Smooth muscle cell of bladder (primary cell): ENCODE measurements at places on chromosomes 2 and 18. TPM values are rescaled to one million over a fixed set of nuclear protein-coding genes. Genes with fewer than 3 reads are reported as not detected.

COL4A4 gene
- total RNA-seq, result 0.14 and 0.65 TPM in 2 replicates

LOXHD1 gene
- total RNA-seq, result under 0.01 TPM in 1 of 2 replicates, not detected in the other

CYTIP gene
- 0.28 TPM in 1 of 2 replicates, not detected in the other for total RNA-seq

PUM2 gene
- 26.7 and 30.1 TPM in 2 replicates for total RNA-seq

TSPYL6 gene
- total RNA-seq, result not detected in 2 replicates

HS6ST1 gene
- total RNA-seq, result 25.5 and 30.0 TPM in 2 replicates

KCNIP3 gene
- total RNA-seq, result 0.57 and 1.0 TPM in 2 replicates

INPP5D gene
- total RNA-seq, result 0.43 and 0.46 TPM in 2 replicates

TLX2 gene
- not detected in 2 replicates for total RNA-seq

GALNT5 gene
- total RNA-seq, result 26.9 and 28.8 TPM in 2 replicates

PIEZO2 gene
- total RNA-seq, result 86.7 and 97.7 TPM in 2 replicates

PCGF1 gene
- 19.9 and 24.5 TPM in 2 replicates for total RNA-seq

APOB gene
- total RNA-seq, result under 0.01 TPM in 2 replicates

EPHA4 gene
- total RNA-seq, result 26.7 and 39.5 TPM in 2 replicates

ATP6V1B1 gene
- total RNA-seq, result 0.18 and 0.71 TPM in 2 replicates

UXS1 gene
- total RNA-seq, result 27.4 and 37.2 TPM in 2 replicates

EHD3 gene
- total RNA-seq, result 14.2 and 15.0 TPM in 2 replicates

REEP1 gene
- 0.09 TPM in 1 of 2 replicates, not detected in the other for total RNA-seq

TRIM43 gene
- total RNA-seq, result not detected in 2 replicates

CREG2 gene
- total RNA-seq, result 0.14 and 0.65 TPM in 2 replicates

CACNB4 gene
- 1.1 and 2.8 TPM in 2 replicates for total RNA-seq

PTPRN gene
- 6.4 and 57.0 TPM in 2 replicates for total RNA-seq

DNAJC5G gene
- not detected in 2 replicates for total RNA-seq

CFAP65 gene
- total RNA-seq, result not detected in 2 replicates

MRPS9 gene
- total RNA-seq, result 29.9 and 30.0 TPM in 2 replicates

ACTG2 gene
- 12.3 and 20.1 TPM in 2 replicates for total RNA-seq

TRAF3IP1 gene
- 9.9 and 11.9 TPM in 2 replicates for total RNA-seq

FOXI3 gene
- not detected in 2 replicates for total RNA-seq

CCL20 gene
- 0.28 TPM in 1 of 2 replicates, not detected in the other for total RNA-seq

CPLX4 gene
- not detected in 2 replicates for total RNA-seq

TPO gene
- total RNA-seq, result not detected in 2 replicates

CAPN14 gene
- total RNA-seq, result under 0.01 and 0.09 TPM in 2 replicates
